ENCODE measurements at places on chromosomes 4 and X.

DNA sequence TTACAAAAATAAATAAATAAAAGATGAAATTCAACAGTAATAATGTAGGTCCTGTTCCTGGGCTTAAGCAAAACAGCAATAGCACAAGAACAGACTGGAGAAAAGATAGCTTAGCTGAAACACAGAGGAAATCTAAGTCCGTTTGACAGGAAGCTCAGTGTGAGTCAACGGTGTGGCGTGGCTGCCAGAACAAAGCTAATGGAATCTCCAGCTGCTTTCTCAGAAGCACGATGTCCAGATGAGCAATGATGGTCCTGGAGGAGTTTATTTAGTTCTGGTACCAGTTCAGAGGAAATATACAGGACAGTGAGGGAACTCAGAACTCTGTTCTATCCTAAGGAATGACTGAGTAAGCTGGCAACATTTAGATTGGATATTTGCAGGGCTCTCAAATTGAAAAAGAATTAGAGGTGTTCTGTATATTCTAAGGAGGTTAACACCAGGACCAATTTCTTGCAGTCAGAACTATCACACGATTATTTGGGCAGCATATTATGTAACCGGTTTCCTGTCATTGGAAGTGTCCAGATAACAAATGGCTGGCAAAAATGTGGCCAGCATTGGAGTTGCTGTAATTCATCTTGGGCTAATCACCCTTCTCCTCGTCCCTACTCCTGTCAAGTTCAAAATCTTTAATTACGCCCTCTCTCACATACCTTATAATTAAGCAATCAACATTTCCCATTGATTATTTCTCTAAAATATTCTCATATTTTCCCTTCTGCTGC lies 12.7 kb downstream of the GAB3 start:
- no peak for DNase-seq

DNA sequence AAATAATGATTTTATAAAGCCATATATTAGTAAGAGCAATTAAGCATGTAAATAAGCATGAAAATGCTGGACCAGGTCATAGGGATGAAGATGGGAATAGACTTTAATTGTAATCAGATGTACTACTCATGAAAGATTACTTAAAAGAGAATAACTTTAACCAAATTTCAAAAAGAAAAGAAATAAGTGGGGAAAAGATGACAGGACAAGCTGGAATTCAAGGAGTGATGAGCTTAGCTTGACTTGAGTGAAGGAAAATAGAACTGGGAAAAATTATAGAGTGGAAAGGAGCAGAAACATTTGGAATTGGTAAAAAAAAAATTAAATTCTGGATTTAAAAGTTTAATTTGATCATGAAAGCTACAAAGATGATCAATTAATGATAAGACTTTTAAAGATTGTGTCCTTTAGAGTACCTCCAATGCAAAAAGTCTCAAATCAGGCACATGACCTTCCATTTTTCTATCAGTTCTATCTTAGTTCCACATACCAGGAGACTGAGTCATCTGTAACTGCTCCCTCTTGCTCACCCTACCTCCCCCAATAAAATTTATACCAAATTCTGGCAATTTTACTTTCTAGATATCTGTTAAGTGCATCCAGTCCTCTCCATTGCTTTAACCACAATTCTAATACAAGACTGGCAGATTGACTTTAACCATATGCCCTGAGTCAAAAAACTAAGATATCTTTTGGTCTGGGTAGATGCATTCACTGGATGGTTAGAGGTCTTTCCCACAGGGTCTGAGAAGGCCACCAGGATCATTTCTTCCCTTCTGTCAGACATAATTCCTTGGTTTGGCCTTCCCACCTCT lies 56.4 kb upstream of the SLIT2 start:
- DNase-seq: no peak

GRCh38 chrX:13955975-13956374 lies 73.7 kb downstream of the GEMIN8 start:
- DNase-seq: no peak

DNA sequence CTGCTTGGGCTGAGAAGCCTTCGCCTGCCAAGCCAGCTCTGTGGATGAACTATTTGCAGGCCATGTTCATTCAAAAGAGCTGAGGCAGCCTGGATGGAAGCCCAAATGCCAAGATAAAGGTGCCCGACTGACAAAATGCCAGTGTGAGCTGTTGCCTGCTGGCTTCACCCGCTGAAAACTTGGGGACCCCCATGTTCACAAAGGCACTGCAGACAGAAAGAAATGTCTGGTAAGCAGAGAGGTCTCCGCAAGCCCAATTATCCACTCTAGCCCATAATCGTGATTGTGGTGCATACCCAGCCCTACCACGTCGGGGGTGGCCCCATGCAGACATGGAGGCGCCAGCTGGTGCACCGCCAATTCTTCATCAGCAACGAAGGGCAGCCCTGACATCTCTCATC lies 13.0 kb upstream of the SMIM20 start:
- DNase-seq: no peak
